Right cardiac atrium (tissue), 5 donors: ENCODE measurements at places on chromosomes 12 and 14. TPM values are rescaled to one million over a fixed set of nuclear protein-coding genes. Genes with fewer than 3 reads are reported as not detected.

DNA sequence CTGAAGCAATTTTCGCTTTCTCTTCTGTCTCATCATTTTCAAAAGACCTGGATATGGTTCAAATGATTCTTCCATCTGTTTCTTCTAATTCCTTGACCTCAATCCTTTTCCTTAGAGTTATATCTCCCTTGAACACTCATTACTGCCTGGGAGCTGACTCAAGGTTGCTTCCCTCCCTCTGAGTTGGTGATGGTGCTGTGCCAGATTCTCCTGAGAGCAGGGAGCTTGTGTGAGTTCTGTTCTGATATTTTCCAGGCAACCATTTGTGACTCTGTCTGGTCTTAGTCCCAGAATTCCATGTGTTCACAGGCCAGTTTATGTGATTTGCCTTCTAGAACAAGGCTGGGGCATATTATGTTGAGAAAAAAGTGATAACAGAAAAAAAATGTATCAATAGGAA lies 505.1 kb upstream of the SYT1 start:
- DNase-seq, result peak; percentile 46

DNA sequence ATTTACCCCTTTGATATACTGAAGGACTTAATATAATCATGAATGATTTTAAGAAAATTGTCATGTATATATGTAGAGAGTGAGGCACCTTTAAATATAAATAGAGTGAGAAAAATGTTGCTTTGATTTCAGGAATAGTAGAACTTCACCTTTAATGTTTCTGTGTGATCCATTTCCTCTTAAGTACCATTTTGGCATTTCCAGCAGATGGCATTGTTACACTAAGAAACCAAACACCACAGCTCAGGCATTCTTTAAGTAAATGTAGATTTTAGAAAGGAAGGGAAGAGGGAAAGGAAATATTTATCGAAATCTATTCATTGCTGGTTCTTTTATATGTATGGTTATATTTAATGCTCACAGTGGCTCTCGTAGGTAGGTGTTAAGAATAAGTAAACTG lies 556.7 kb upstream of the FBXO33 start:
- DNase-seq, result no peak

DNA sequence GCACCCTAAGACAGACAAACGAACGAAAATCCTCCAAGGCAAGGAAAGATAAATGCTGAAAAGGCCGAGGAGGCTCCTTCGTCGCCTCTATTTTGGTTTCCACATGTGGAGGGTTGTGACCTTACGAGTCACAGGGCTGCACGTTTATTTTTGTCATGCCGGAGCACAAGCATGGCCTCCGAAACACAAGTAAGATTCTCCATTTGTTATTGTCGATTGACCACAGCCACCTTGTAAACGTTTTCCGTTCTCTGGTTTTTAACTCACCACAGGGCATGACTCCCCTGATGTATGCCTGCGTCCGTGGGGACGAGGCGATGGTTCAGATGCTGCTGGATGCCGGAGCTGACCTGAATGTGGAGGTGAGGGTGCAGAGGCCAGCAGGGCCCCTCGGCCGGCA lies 73.1 kb upstream of the PWP1 start:
- DNase-seq, result no peak

The PLD4 gene
- 0.06 TPM for total RNA-seq

- DNase-seq, result no peak
Observed at GRCh38 chr14:105272623-105273022, 24.3 kb downstream of the BTBD6 start.

DNA sequence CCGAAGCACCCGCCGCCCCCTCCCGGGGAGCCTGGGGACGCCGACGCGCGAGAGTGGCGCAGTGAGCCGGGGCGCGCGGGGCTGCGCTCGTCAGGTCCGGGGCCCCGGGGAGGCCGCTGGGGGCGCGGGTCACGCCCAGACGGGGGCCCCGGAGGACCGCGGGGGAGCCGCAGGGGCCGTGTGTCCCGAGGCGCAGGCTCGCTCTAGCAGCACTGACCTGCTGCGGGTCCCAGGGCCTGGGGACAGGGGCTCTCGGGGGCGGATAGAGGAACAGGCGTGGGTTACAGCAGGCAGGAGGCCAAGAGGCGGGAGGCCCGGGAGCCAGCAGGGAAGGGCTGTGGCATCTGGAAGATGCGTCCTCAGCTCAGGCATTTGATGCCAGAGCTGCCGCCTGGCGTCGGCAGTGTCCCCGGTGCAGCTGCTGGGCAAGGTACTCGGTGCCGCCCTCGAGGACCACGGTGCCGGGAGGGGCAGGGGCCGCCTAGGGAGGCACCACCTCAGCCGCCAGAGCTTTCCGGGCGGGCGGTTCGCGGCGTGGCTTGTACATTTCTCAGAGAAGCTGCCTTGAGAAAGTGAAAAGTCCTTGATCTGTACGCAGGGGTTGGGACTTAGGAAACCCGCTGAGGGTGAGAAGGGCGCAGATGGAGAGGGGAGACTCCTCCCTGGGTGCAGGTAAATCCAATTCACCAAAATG lies 1.2 kb downstream of the WNT5B start:
- DNase-seq, result peak; percentile 84

- no peak for DNase-seq
Observed at GRCh38 chr12:124002654-124003053, 29.6 kb downstream of the ZNF664 start.

- DNase-seq, result no peak
Observed at GRCh38 chr12:71243370-71243769, 85.6 kb upstream of the TSPAN8 start.

GRCh38 chr12:92551853-92552397 lies 150.9 kb upstream of the PLEKHG7 start:
- no peak for DNase-seq

- peak; percentile 56 for DNase-seq
Observed at GRCh38 chr14:52043690-52044089, 25.2 kb downstream of the NID2 start.

GRCh38 chr12:106141452-106141851 lies 2.7 kb upstream of the NUAK1 start:
- no peak for DNase-seq

GRCh38 chr12:116456330-116457082 lies 102.7 kb upstream of the MAP1LC3B2 start:
- peak; percentile 66 for DNase-seq

DNA sequence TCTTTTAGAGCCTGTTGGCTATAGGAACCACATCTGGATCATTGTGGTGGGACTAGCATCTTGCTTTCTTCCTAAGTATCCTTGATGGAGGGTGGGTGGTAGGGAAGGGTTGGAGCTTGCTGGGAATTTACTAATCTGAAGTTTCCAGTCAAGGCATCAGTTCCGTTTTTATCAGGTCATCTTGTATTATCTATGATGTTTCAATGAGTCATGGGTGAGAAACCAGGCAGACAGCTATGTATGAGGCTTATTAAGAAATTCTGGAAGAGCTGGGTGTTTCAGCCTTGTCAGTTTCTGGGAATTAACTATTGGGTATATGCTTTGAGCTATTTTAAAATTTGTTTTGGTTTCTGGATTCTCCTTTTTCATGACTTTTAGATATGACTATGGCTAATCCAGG lies 11.3 kb downstream of the TSFM start:
- DNase-seq, result no peak

The P2RX2 gene
- total RNA-seq, result not detected

- no peak for DNase-seq
Observed at GRCh38 chr14:24990773-24991172, 59.2 kb downstream of the STXBP6 start.
